ENCODE measurements at places on chromosomes 1 and 21. TPM values are rescaled to one million over a fixed set of nuclear protein-coding genes. Genes with fewer than 3 reads are reported as not detected.

C21orf58 gene
- 4.6 TPM for total RNA-seq

NLRP3 gene
- total RNA-seq, result not detected

MPZ gene
- 0.53 TPM for total RNA-seq

NBPF8 gene
- 4.8 TPM for total RNA-seq

LRIG2 gene
- total RNA-seq, result 3.9 TPM

CYP4A11 gene
- total RNA-seq, result not detected

SLC9C2 gene
- total RNA-seq, result not detected

OVAAL gene
- not detected for total RNA-seq

MIER1 gene
- total RNA-seq, result 15.4 TPM

CSF3R gene
- not detected for total RNA-seq

RHCE gene
- total RNA-seq, result not detected

ELAPOR1 gene
- 0.38 TPM for total RNA-seq

BCL2L15 gene
- 0.86 TPM for total RNA-seq

RGS8 gene
- not detected for total RNA-seq

CALML6 gene
- 0.24 TPM for total RNA-seq

LSS gene
- 17.4 TPM for total RNA-seq

CD53 gene
- total RNA-seq, result not detected

TUT4 gene
- total RNA-seq, result 24.3 TPM

FAM151A gene
- 0.15 TPM for total RNA-seq

SDHC gene
- total RNA-seq, result 236 TPM

ZMYND12 gene
- 0.23 TPM for total RNA-seq

POFUT2 gene
- 25.2 TPM for total RNA-seq

ZNF692 gene
- 22.3 TPM for total RNA-seq

TMPRSS3 gene
- total RNA-seq, result 0.21 TPM

CELA3B gene
- total RNA-seq, result not detected

PTCH2 gene
- total RNA-seq, result 0.23 TPM

RNU1-4 gene
- not detected for total RNA-seq

ZNF593OS gene
- total RNA-seq, result not detected

DMBX1 gene
- 0.99 TPM for total RNA-seq

Data from A549 treated with ZK216348 at 1 μM for 4 hours (cell line).